Stimulated activated CD8-positive, alpha-beta memory T cell treated with anti-CD3 and anti-CD28 coated beads, Interleukin-4, amount 100 ng/mL, for 24 hours (primary cell): ENCODE measurements at places on chromosomes 1 and 21.

GRCh38 chr1:111202366-111202706 is 1.9 kb upstream of the DENND2D start:
- no peak for DNase-seq

DNA sequence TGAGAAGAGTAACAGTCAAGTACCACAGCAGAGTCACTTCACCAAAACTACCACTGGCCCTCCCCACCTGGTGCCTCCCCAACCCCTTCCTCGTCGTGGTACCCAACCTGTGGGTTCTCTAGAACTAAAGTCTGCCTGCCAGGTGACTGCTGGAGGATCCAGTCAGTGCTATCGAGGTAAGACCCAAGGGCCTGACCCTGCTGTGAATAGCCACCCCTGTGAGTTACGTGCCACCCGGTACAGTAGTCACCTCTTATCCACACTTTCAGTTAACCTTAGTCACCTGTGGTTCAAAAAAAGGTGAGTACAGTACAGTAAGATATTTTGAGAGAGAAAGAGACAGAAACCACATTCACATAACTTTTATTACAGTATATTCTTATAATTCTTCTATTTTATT is 16.5 kb downstream of the TTF2 start:
- DNase-seq, result no peak

DNA sequence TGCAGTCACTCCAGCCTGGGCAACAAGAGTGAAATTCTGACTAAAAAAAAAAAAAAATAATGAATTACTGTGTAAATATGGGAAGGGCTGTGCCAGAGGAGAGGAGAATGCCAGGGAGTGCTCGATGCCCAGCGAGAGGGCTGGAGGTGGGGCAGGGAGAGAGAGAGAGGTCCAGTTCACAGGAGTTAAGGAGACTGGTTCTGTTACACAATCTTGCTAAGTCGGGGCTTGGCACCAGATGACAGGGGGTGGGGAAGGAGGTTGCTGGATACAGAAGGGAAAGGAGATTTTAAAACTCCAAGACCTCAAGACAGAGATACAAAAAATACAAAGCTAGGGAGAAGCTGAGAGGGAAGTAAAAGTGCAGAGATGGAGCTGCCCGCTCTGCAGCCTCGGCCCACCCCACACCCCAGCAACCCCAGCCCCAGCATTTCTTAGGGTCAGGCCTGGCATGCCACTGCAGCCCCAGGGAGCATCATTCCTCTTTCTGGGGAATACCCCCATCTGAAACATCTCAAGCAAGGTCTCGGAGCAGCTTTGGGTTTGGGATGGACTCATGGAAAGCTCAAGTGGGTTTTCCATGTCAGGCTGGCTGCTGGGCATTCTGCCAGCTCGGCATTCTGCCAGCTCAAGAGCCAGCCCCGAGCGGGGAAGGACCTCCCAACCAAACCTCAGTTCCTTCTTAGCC is 991 bp downstream of the SELENBP1 start:
- no peak for DNase-seq

GRCh38 chr1:101262630-101263348 is 26.0 kb downstream of the S1PR1 start:
- DNase-seq, result no peak

DNA sequence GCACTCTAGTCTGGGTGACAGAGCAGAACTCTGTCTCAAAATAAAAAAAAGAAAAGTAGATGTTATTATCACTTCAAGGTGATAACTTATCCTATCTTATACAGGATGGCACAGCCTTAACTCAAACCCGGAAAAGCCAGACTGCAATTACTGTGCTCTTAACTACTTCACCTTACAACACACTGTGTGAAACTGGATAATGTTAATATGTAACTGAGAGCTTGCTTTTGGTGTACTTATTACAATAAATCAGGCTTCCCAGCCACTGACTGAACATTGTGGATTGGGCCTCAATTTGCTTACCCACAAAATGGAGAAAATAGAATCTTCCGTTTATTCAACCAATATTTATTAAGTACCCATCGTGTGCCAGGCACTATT is 1.4 kb downstream of the ORC1 start:
- no peak for DNase-seq

GRCh38 chr1:30790850-30791778 is 33.5 kb upstream of the LAPTM5 start:
- DNase-seq, result no peak

- no peak for DNase-seq
These were observed at the start of gene CACNA1S for GRCh38 chr1:201112173-201112731. Gene CACNA1S (minus strand): TSS chr1:201112426. CDS start chr1:201112339, 87 bp downstream.
